OCI-LY7 (cell line): ENCODE measurements at places on chromosomes 16 and 17. TPM values are rescaled to one million over a fixed set of nuclear protein-coding genes. Genes with fewer than 3 reads are reported as not detected.

DNA sequence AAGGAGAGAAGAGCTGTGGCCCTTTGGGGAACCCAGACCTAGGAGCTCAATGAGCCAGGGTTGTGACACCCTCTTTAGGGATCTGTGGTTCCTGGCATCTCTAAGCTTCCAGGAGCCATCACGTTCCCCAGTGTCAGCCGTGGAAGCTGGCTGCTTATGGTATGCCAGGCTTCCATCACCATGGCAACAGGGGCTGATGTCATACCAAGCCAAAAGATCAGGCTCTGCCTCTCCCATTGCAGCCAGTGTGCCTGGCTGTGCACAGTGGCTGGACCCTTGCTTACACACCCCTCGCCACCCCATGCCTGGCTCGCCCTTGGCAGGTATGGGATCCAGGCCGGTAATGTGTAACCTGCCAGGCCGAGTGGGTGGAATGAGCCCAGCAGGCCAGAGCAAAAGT is 91.1 kb downstream of the SSH2 start:
- no peak for DNase-seq

GRCh38 chr16:27270349-27270748 is 1.8 kb upstream of the NSMCE1 start:
- no peak for DNase-seq

DNA sequence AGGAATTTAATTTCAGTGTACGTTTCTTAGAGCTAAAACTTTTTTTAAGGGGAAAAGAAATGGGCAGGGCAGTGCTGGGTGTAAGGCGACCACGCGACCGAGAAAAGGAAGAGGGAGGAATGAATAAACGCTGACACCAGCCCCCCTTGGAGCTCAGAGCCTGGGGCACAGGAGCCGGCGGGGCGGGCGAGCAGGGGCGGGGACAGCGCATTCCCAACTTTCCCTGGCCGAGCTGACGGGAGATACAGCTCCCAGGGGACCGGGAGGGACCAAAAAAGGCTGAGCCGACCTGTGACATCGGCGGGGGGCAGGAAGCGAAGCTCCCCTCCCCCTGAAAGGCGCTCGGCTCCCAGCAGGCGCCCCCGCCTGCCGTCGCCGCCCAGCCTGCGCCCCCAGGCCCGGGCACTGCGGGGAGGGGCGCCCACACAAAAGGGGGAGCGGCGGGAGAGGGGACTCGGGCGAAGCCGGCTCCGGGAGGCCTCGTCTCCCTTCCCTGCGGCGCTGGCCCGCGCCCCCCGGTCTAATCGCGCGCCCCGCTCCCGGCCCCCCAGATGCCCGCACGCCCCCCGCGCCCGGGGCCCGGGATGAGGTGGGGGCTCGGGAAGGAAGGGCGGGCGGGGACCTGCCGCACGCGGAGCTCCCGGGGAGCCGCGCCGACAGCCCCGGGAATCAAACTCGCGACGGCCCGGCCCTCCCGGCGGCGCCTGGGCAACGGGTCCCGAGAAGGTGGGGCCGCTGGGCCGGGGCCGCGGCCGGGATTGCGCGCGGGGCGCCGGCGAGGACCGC is 622 bp downstream of the CUEDC1 start:
- no peak for DNase-seq

- DNase-seq = peak; percentile 85
Measured at GRCh38 chr17:5785867-5786509, 201.7 kb upstream of the NLRP1 start.

- DNase-seq = peak; percentile 86
Measured at GRCh38 chr16:2927010-2927646, 15.4 kb downstream of the FLYWCH1 start.

DNA sequence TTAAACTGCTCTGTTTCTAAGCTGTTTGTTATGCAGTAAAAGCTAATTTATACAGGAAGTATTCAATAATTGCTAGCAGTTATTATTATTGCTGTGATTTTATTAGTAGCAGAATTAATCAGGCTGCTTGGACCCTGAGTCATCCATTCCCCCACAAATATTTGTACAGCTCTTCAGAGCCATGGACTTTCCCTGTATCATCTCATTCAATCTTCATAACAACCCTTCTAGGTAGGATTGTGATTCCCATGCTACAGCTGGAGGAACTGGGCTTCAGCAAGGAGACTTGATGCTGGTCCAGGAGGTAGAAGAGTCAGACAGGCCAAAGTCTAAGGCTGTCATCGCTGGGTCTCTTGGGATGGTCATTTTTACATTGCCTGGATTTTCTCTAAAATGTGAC is 208.3 kb downstream of the C16orf95 start:
- no peak for DNase-seq

Gene CCL23
- total RNA-seq = not detected in 2 replicates

Gene SHISA9
- not detected in 2 replicates for total RNA-seq

DNA sequence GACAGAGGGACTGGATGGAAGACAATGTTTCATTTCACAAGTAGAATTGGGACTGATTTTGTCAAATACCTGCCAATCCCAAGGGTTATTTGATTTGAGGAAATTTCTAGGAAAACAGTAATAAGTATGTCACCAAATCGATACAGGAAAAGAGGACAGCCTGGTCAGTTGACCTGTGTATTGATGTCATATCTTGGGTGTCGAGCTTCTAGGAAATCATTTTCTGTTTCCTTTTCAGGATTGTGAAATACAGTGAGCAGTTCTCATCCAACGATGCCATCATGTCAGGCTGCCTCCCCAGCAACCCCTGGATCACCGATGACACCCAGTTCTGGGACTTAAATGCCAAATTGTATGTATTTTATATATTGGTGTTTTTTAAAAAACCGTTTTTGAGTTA is 56.1 kb downstream of the RGS9 start:
- no peak for DNase-seq

Gene USH1G
- total RNA-seq = not detected in 2 replicates

DNA sequence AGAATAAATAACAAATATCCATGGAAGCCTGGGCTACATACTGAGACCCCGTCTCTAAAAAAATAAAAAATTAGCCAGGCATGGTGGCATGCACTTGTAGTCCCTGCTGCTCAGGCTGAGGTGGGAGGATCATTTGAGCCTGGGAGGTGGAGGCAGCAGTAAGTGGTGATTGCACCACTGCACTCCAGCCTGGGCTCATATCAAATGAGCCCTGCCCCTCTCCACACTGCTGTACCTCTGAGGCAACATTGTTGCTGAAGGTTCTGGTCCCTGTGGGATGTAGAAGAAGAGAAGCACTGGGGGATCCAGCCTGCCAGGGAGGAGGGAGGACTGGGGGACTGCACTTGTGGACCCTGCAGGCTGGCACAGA is 11.4 kb upstream of the ARHGAP23 start:
- peak; percentile 51 for DNase-seq

DNA sequence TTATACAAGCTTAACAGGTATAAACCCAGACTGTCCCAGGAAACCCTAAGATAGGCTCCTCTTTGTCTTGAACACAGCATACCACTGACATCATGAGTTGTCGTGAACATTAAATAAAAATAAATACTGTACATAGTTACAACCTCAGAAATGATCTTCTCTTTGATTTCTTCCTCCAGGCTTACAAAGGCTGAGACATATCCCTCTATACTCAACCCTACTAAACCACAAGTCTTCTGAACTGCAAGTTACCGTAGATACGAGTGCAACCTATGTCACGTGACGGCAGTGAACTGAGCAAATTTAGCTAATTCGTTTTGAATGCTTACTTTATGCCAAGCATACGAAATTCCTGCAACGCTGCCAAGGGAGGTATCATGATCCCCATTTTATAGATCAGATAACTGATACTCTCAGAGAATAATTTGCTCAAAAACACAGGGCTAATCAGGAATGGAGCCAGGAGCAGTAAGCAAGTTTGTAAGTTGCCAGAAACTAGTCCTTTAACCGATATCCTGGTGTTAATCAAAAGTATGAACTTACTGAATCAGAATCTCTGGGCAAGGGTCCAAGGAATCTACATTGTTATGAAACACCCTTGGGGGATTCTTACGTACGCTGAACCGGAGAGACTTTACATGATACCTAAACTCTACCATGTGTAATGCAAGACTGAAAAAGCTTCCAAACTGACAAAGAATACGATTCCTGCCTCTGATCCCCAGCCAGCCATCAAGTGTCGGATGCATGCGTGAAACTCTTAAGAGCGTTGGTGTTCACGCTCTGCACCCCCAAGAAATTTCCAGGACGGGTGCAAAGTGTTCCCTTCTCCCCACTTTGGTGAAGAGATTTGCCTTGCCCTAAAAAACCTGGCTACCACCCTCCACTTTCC is 106.2 kb downstream of the XYLT1 start:
- DNase-seq = no peak

Gene SOST
- not detected in 2 replicates for total RNA-seq

DNA sequence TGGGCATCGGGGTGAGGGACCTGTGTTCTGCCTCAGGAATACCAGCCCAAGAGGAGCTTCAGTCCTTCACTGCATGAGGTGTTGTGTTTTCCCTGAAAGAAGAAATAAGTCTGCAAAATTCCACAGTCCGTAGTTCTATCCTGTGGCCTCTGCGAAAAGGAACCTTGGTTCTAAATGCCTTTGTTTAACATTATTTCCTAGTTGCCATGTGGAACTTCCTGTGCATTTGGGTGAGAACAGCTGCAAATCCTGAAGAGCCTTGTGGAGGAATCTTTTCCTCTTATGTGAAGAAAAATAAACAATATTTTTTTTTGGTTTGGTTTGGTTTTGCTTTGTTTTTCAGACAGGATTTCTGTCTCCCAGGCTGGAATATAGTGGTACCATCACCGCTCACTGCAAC is 9.8 kb downstream of the PSKH1 start:
- no peak for DNase-seq

Gene GLIS2
- 0.08 TPM in 1 of 2 replicates, not detected in the other for total RNA-seq

Gene NPTX1
- total RNA-seq = not detected in 2 replicates

- DNase-seq = no peak
Measured at GRCh38 chr16:9950658-9951057, 231.6 kb downstream of the GRIN2A start.

- DNase-seq = no peak
Measured at GRCh38 chr16:23504076-23504452, 6.2 kb downstream of the GGA2 start.

Gene KRTAP4-9
- not detected in 2 replicates for total RNA-seq

DNA sequence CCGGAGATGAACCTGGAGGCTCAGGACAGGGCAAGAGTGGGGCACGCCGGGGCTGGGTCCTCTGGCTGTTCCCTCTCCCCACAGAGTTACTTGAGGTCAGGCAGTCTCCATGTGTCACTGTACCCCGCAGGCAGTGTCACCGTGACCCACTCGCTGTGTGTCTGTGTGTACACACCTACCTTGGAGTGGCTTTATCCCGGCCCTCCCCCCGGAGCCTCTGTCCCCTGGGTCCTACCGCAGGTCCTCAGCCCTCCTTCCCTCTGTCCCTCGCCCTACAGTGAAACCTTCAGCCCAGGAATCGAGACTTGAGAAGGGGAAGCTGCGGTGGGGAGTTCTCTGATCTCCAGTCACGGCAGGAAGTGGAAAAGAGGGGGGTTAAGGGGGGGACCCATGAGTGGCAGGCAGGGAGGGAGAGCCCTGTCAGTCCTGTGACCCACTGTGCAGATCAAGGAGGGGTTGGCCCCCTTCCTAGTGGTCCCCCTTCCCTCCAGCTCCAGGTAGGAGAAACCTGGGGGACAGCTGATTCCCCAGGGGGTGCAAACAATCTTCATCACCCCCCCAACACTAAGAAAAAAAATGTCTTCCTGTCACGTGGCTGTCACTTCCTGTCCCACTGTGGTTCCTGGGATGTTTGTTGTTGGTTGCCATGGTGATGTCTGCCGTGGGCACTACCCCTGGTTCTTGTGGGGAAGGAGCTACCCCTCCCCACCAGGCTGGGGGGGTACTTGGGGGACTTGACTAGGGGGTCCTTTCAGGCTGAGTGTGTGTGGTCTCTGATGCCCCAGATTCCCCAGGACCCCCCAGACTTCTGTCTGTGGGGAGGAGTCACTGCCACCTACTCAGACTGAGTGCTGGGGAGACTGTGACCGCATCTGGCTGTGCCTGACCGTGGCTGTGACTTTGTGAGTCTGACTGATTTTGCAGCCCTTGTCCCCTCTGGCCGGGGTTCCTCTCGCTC is 13.7 kb downstream of the RARA start:
- DNase-seq = peak; percentile 90

- no peak for DNase-seq
Measured at GRCh38 chr17:32152130-32152529, 9.8 kb downstream of the RHOT1 start.
